Stimulated activated CD8-positive, alpha-beta memory T cell treated with anti-CD3 and anti-CD28 coated beads, Interleukin-2, amount 100 ng/mL, for 1 hour (primary cell): ENCODE measurements at places on chromosomes 7 and 10.

DNA sequence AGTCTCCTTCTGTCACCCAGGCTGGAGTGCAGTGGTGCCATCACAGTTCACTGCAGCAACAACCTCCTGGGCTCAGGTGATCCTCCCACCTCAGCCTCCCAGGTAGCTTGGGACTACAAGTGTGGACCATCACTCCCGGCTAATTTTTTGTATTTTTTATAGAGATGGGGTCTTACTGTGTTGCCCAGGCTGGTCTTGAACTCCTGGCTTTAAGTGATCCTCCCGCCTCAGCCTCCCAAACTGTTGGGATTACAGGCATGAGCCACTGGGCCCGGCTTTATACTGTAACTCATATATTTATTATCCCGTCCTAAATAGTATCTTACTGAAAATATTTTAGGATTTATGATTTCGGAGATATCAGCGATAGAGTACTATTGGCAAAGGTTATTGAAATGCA is 10.9 kb downstream of the EIF4H start:
- DNase-seq, result no peak

DNA sequence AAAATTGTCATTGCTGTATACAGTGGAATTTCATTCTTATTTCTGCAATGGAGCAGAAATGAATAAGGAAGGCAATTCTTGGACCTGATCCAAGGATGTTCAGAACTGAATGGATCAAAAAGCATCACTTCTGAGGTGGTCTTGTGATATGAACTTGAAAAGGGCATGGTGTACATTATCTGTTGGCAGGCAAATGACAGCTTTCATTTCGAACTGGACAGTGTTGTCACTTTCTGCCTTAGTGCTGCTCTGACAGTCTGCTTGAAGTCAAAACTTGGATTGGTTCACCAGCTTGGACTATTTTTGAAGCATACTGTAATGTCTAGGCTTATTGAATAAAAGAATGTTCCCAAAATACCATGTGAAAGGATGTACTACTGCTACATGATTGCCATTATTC is 52.0 kb downstream of the VCL start:
- no peak for DNase-seq

GRCh38 chr7:123569352-123570010 is 11.9 kb upstream of the NDUFA5 start:
- DNase-seq, result no peak

DNA sequence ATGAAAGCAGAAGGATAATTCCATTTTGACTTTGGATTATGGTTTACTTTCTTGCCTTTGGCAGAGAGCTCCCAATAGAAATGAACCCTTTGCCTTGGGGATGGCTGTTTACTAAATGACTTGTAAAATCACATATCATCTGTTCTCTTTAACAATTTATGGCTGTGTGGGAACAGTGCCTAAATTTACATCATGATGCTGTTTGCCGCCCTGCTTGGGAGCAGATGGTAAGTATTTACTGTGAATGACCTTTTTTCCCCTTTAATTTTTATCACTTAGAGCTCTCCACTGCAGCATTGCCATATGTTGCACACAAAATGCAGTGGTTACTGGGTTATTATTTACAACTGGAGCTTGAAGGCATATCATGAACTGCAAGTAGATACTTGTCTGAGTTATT is 13.4 kb downstream of the HEPACAM2 start:
- DNase-seq, result no peak

DNA sequence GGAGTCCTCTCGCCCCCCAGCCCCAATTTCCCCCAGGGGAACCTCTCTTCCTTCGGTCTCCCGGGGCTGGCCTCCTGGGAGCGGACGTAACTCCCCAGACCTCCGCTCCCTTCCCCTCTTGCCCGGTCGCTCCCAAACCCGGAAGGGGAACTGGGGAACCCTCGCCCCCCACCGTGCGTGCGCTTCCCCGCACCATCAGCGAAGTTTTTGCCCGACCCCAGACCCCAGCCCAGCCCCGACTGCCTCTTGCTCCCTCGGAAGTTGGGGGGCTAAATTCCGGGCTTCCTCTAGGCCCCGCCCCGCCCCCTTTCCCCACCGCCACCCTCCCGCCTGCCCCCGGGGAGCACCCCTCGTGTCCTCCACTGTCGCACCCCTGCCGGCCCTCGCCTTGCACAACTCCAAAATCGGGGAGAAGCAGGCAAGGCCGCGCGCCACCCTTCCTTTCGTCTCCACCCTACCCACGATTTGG is 436 bp downstream of the GNB2 start:
- no peak for DNase-seq

GRCh38 chr10:64771253-64772050 is 1250.3 kb downstream of the REEP3 start:
- DNase-seq, result no peak

GRCh38 chr10:68897336-68897741 is 3.8 kb upstream of the DDX50 start:
- DNase-seq, result no peak

DNA sequence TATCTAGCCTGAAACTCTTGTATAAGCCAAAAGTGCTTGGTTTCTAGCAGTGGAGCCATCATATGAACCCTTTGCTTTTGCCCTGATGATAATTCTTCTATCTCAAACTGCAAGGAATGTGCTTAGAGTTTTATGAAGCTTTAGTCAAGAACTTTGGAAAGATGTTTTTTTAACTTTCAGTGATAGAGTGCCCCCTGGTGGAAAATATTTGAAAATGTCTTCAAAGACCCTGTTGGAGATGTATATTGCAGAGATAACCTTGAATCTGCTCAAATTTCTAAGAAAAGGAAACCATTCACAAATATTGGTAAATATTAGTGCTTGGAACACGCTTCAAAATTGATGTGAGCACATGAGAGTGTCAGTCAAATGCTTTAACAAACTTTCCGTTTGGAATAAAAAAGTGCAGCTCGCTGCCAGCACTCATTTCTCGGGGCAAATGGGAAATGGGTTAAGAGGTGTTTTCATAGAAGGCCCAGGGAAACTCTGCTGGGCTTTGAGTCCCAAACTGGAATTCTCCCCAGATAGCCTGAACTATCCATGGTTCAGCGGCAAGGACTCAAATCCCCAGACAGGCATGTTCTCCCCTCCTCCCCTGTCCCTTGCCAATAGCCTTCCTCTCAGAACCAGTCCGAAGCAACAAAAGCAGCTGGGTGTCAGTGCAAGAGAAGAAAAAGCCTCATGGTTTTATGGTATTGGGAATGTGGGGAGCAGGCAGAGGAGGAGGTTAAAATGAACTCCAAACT is 129.3 kb downstream of the MYOF start:
- no peak for DNase-seq
